ENCODE measurements at places on chromosomes 1 and 21.

DNA sequence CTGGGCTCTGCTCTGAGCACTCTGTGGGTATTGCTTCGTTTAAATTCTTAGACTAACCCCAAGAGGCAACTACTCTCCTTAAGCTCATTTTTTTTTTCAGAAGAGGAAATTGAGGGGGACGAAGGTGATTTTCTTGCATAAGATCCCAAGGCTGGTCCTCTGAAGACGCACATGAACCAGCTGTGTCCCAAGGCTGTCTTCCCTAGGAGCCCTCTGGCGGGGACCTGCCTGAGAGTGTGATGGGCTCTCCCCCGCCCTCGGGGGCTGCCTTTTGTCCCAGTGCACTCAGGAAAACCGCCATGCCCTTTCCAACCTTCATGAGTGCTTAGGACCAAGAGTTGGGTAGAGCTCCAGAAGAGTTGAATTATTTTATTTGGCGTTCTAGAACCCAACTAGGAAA lies 21.7 kb downstream of the UMODL1 start:
- DNase-seq: no peak

DNA sequence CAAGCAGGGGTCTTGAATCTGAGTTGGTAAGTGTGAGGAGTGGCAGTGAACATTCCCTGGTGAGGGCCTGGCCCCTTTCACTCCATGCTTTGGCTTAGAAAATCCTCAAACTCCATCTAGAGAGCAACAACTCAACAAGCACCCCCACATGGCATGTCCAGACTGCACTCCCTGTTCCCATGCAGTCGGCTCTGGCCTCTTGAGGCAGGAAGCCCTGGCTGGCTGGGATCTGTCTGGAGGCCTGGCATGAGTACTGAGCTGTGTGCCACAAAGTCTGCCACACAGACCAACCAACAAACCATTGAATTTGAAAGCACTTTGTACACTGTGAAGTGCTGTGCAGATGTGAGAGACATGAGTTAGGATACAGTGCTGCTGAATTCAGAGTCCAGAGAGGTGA lies 25.2 kb downstream of the COA7 start:
- DNase-seq: no peak

DNA sequence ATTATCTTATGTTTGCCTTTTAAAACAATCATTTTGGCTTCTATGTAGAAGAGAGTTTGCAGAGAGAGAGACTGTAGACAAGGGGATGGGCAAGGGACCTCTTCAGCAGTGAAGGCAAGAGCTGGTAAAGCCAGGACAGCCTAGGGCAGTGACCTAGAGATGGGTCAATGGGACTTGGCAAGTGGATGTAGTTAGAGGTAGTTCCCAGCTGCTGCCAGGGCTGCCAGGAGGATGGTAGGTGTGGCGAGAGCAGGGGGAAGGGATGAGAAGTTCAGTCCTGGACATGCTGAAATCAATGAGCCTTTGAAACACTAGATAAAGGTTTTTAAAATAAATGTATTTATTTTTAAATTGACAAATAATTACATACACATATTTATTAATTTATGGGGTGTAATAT lies 6.4 kb upstream of the SPRR5 start:
- no peak for DNase-seq

DNA sequence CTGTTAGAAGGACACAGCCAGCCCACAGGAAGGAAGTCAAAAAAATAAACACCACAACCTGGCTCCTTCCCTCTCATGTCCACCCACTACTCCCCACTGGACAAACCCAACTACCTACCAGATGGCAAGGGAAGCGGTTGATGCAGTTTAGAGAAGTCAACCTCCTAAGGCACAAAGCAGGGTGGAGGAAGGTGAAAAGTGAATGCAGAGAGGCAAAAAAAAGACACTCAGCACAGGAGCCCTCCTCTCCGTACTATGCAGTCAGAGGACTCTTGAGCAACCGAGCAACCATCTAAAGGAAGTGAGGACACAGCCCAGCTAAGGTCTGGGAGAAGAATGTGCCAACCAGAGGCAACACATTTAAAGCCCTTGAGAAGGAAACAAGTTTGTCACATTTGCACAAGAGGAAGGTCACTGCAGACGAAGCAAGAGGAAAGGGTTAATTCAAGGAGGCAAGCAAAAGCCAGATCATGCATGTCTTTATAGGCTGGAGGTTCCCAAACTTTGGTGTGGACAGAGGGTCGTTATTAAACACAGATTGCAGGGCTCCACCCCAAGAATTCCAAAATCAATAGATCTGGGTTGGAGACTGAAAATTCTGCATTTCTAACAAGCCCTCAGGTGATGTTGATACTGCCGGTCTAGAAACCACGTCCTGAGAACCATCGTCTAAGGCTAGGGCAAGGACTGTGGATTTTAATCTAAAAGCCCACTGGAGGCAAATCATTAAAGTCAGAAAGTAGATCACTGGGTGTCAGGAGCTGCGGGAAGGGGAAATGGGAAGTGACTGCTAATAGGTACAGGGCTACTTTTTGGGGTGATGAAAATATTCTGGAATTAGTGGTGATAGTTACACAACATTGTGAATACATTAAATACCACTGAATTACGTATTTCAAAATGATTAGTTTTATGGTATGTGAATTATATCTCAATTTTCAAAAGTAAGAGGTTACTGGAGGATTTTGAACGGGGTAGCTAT lies 19.7 kb downstream of the TP53BP2 start:
- no peak for DNase-seq

- no peak for DNase-seq
Observed at GRCh38 chr1:8746554-8746953, 70.9 kb downstream of the RERE start.

DNA sequence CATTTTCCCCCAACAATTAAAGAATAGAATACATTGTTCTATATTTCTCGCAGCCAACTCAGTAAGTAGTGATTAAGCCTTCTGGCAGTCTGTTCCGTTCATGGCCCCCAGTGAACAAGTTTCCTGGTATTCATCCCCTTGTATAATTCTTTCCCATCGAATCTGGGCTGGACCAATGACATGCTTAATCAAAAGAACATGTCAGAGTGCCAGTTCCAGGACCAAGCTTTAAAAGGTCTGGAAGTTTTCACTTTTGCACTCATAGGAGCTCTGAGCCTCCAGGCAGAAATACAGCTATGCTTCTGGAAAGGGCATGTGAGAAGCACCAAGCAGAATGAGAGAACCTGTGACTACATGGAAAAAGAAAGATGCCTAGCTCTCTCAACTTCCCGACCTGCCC lies 22.5 kb upstream of the DPYD start:
- DNase-seq: no peak

DNA sequence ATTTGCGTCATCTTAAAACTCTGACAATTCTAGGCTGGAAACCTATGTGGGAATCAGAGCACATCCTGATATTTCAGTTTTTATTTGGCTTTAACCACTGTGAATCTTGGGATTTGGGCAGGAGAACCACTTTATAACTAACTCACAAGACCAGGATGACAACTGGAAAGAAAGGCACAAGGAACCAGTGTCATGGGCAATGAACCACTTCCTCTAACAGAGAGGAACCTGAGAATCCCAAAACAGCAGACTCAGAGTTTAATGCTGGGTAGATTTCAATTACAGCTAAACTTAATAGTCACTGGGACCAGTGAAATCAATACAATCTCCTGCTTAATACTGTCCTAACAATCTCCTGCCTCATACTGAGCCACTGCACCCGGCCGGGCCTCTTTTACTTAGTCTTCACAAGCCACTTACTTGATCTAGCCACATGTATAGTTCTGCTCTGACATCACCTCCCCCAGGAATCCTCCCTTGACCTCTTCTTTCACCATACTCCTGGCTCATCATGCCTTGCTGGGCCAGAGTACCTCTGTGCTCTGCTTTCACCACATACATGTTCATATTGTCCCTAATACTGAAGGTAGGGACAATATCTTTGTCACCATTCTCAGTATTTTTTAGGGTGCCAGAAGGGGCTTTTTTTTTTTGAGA lies 20.2 kb upstream of the SLFNL1 start:
- no peak for DNase-seq

GRCh38 chr1:23651069-23651808 lies 40.4 kb upstream of the RPL11 start:
- DNase-seq: no peak

- DNase-seq: peak; percentile 38
Observed at GRCh38 chr1:8562881-8563865, 245.3 kb downstream of the SLC45A1 start.

- no peak for DNase-seq
Observed at GRCh38 chr1:8297245-8297644, 20.7 kb upstream of the SLC45A1 start.

DNA sequence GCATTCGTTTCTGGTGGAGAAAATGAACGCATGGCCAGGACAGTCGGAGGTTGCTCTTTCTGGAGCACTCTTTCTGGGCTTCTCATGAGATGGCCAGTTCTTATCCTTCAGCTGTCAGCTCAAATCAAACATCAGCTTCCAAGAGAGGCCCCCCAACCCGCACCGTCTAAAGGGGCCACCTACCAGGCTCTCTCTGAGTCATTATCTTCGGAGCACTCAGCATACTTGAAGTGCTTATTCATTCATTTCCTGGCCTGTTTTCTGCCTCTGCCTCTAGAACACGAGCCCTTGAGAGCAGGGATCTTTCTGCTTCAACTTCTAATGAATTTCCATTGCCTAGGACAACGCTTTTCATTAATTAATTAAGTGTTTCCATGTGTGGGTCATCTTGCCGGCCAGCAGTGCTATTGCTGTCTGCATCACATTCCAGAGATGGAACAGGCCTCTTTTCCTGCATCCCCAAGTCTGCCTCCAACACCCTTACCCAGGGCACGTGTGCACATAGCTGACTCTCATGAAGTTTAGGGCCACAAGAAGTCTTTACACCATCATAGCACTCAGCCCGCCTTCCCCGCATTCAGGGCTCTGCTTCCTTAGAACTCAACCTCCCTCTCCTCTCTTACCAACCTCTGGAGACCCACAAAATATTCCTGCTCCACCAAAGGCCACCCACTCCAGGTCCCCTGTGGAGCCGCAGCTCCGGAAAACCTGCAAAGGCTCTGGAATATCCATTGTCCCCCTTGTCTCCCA lies 52.1 kb upstream of the LAPTM5 start:
- DNase-seq: no peak

GRCh38 chr1:118304722-118305359 lies 119.8 kb upstream of the SPAG17 start:
- DNase-seq: peak; percentile 4

DNA sequence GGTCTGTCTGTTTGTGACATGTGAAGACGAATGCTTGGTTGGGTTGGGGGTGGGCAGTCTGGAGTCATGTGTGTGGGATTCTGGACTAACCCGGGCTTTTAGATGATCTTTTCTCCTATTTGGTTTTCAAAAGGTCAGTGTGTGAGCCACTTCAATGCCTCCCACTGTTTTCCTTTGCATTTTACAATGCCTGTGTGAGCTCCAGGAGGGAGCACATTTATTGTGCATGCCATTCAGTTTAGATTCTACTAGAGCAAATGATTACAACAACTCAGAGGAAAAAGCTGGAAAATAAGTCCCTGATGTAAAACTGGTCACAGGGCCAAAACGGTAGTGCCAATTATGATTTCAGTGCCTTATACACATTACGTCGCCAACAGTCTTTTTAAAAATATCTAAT lies 90.9 kb downstream of the LYPLAL1 start:
- no peak for DNase-seq

DNA sequence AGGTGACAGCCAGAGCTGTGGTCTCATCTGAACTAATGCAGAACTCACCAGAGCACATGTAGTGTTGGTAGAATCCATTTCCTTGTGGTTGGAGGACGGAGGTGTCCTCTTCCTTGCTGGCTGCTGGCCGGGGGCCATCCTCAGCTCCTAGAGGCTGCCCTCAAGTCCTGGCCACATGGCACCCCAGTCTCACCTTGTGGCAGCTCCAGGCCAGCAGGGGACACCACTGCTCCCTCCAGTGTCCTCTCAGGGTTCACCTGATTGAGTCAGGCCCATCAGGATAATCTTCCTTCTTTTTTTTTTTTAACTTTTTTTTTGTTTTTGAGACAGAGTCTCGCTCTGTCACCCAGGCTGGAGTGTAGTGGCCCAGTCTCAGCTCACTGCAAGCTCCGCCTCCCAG lies 2.9 kb downstream of the KCNE1 start:
- DNase-seq: no peak

DNA sequence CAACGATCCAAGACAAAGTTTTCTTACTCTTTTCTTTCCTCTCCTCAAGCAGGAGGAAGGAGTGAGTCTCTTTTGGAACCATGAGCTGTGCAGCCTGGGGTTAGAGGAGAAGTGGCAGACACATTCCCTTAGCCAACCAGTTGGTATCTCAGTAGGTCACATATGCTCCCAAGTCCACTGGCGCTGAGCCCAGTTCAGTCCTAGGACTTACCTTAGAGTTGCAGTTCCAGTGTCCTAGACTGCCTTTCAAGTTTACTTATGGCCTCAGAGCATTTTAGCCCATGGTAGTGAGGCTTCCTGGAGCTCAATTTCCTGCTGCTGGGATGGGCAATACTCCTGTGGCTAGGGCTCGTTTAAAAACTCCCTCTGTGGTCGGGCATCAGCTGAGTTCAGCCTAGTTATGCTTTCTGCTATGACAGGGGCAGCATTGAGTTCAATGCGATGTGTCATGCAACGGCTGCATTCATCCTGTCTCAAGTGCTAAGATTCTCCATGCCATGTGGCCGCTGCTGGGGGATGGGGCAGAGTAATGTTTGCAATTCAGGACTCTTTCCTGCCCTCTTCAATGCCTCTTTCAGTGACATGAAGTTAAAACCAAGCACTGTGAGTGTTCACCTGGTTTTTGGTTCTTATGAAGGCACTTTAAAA lies 103.8 kb downstream of the LRRC7 start:
- DNase-seq: no peak

DNA sequence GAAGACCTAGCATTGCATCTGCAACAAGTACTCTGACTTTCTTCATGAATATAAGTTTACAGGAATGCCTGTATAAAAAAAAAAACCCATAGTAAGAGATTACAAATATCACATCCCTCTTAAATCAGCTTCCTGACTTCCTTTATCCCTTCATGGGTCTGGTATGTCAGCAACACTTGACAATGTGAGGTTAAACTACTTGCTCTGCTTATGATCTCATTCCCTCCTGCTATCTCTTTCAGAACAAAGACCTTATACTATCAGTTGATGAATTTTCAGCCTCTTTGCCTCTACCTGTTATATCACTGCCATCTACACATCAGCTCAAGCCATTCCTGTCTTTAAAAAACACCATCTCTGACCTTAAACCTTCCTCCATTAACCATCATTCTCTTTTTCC lies 130.9 kb upstream of the SAMSN1 start:
- DNase-seq: no peak

GRCh38 chr1:45385302-45385701 lies 45.1 kb upstream of the MUTYH start:
- no peak for DNase-seq

DNA sequence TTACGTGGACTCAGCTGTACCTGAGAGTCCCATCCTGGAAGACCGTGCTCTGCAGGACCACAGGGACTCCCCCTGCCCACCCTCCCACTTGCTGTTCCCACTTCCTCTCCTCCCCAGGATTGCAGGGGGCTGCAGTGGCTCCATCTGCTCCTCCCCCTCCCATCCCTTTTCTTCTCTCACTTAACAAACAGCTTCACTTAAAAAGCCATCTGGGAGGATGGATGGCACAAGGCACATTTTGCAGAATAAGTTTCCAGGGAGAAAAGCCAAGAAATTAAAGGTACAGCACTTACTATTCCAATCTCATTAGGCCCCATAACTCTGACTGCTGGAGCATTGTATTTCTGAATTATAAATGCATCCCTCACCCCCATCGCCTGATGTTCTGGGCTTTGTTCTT lies 458.7 kb downstream of the PTPRU start:
- DNase-seq: no peak

- no peak for DNase-seq
Observed at GRCh38 chr1:171082606-171083005, 8.1 kb upstream of the FMO3 start.

GRCh38 chr1:19511116-19511515 lies 25.8 kb upstream of the CAPZB start:
- no peak for DNase-seq

GRCh38 chr1:232300466-232300865 lies 329.5 kb downstream of the SIPA1L2 start:
- peak; percentile 10 for DNase-seq

Data from SW480 (cell line).